Activated T-helper 1 cell treated with anti-CD3 and anti-CD28 coated beads, Interleukin-12 subunit alpha, Interleukin-12 subunit beta, Interleukin-2, Interleukin-4 antibody, amounts not matched to agents 30 ng/mL and 10 ng/mL and 1 ng/mL, durations not matched to agents 14 hours and 24 hours and 36 hours (primary cell): ENCODE measurements at places on chromosomes 4 and X. TPM values are rescaled to one million over a fixed set of nuclear protein-coding genes. Genes with fewer than 3 reads are reported as not detected.

RAB33A gene
- total RNA-seq, result 20.5 and 21.5 TPM in 2 replicates

DNA sequence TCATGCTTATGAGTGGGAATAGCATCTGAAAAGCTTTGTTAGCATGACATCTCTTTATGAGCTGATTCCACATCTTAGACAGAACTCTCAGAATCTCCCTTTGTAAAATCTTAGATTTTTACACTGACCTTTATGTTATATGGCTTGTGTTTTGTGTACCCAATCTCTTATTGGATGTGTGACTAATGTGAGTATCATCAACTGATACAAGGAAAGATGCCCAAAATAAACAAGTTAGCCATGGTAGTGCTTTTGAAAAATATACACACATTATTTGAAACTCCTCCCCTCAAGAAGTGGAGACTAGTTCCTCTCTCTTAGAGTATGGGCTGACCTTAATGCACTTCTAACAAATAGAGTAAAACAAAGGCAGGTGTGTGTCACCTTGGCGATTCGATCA lies 160.1 kb upstream of the NRK start:
- no peak for DNase-seq

CT45A3 gene
- total RNA-seq, result not detected in 2 replicates

RBM47 gene
- total RNA-seq, result 20.3 and 21.4 TPM in 2 replicates

GRCh38 chrX:135509885-135510284 lies 10.6 kb upstream of the INTS6L start:
- no peak for DNase-seq

GRCh38 chr4:7430368-7430964 lies 4.3 kb downstream of the PSAPL1 start:
- no peak for DNase-seq

ATP2B3 gene
- total RNA-seq, result 0.05 TPM in 1 of 2 replicates, not detected in the other

CTAG2 gene
- not detected in 2 replicates for total RNA-seq

ANOS1 gene
- total RNA-seq, result not detected in 2 replicates

- no peak for DNase-seq
These were observed 103.5 kb downstream of the TECRL start for GRCh38 chr4:64305565-64306254.
